Epithelial cell of proximal tubule (primary cell): ENCODE measurements at places on chromosomes 6 and 20. TPM values are rescaled to one million over a fixed set of nuclear protein-coding genes. Genes with fewer than 3 reads are reported as not detected.

Gene SNAI1
- total RNA-seq: 1.4 and 2.0 TPM in 2 replicates

Gene TP53INP2
- 3.3 and 4.3 TPM in 2 replicates for total RNA-seq

Gene ZSCAN26
- total RNA-seq: 6.0 and 6.9 TPM in 2 replicates

Gene MUC22
- 0.06 TPM in 1 of 2 replicates, not detected in the other for total RNA-seq

Gene B4GALT5
- 27.4 and 28.4 TPM in 2 replicates for total RNA-seq

Gene HLA-DQB2
- total RNA-seq: not detected in 2 replicates
